ENCODE measurements at places on chromosomes 1 and 21.
A peak's percentile ranks its signal among the peaks of the same experiment; 100 is the strongest.

DNA sequence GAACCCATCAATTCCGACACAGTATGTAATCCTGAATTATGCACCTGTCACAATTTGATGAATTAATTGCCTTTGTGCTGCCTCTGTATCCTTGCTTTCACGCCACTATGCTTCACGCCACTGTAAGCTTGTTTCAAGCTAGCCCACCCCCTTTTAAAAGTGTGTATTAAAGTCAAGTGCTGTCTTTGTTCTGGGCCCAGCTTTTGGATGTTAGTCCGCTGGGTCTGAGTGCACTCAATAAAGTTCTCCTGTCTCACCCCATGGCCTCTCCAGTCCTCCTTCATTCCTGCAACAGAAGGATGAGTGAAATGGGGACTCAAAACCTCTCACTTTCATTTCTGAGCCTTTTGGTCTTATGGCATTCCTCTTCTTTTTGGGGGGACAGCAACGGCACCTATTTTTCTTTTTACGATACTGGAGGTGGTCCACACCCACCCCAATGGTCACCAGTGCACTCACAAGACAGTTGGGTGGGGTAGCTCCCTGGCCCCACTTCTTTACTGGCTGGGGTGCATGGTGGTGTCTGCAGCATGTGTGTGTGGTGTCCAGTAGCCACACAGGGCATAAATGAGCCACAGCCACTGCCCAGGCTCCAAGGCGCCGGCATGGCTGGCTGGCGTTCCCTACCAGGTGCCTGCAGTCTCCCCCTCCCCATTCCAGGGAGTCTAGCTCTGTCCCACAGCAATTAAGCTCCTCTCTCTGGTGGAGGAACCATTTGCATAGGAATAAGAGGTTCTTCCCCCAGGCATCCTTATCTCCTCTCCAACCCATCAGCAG, 1.8 kb downstream of the THEM4 start:
- DNase-seq = no peak

DNA sequence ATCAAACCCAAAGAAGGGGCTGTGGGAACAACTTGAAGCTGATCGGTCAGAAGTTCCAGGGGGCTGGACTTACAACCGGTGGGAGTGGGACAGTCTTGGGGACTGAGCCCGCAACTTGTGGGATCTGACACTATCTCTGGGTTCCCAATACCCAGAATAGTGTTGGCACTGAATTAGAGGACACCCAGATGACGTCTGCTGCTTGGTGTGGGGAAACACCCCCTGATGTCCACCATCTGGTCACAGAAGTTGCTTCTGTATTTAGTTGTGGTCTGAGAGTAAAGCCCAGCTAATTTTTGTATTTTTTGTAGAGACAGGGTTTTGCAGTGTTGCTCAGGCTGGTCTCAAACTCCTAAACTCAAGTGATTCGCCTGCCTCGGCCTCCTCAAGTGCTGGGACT, 28.8 kb downstream of the SERBP1 start:
- no peak for DNase-seq

- peak; percentile 70 for DNase-seq
These were observed at the start of gene GLMP for GRCh38 chr1:156295391-156295947. TSS of gene GLMP (minus strand) at chr1:156295679. CDS start at chr1:156295645, 34 bp downstream.

- peak; percentile 45 for DNase-seq
These were observed 39.1 kb downstream of the TYW3 start for GRCh38 chr1:74771913-74772515.

DNA sequence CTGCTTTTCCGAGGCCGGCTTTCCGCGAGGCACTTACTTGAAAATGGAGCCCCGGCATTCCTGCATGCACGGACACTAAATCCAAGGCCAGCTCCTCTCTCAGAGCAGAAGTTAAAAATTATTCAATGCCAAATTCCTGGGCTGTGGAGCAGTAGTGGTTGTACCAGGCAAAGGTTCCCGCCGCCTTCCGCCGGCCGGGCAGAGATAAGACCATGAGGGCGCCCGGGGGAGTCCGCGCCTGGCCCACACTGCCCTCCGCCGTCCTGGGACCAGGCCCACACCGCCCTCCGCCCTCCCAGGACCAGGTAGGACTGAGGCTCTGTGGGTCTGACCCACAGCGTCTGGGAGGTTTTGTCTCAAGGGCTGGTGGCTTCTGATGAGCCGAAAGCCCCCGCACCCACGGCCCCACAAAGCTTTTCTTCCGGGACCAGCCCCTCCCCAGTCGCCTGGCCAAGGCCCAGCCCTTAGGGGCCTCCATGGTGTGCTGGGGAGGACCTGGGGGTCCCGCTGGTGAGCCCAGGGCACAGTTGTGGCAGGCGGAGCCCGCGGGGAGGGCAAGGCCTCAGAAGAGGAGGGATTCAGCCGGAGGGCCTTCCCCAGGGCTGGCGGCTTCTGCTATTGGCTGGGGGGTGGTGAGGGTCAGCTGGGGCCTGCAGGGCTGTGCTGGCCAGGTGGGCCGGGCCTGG, 12.7 kb upstream of the C1orf159 start:
- DNase-seq = no peak
